NCI-H2029 (cell line): ENCODE measurements at places on chromosomes 4 and X.

- no peak for DNase-seq
Observed at GRCh38 chrX:65576160-65576559, 41.6 kb upstream of the LAS1L start.

- peak; percentile 25 for DNase-seq
Observed at GRCh38 chrX:9379697-9380551, 84.9 kb upstream of the TBL1X start.

GRCh38 chrX:38112566-38112965, 106.2 kb downstream of the SYTL5 start:
- peak; percentile 48 for DNase-seq

DNA sequence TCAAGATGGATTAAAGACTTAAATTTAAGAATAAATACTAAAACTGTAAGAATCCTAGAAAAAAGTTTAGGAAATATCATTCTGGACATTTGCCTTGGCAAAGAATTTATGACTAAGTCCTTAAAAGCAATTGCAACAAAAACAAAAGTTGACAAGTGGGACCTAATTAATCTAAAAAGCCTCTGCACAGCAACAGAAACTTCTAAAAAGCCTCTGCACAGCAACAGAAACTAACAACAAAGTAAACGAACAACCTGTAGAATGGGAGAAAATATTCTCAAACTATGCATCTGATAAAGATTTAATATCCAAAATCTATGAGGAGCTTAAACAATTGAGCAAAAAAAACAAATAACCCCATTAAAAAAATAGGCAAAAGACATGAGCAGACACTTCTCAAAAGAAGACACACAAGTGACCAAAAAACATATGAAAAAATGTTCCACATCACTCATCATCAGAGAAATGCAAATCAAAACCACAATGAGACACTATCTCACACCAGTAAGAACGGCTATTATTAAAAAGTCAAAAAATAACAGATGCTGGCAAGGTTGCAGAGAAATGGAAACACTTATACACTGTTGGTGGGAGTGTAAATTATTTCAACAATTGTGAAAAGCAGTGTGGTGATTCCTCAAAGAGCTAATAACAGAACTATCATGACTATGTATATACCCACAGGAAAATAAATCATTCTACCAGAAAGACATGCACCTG, 5.5 kb upstream of the OPRPN start:
- DNase-seq = no peak

GRCh38 chrX:78329486-78329885, 2.1 kb upstream of the CYSLTR1 start:
- no peak for DNase-seq

DNA sequence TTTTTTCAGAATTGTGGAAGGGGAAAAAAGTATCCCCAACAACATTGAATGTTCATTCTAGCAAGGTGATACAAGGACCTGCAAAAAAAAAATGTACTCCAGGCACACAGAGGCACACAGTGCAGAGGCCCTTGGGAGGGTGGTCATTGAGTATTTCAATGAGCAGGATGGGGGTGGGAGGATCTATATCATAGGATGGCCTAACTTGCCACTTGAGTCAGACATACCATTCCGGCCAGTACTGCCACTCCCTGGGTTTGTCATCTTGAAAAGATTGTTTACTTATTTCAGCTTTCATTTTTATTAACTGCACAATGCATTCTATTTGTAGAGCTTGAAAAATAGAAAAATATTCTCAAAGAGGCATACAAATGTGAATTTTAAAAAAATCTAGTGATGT, 18.7 kb downstream of the ZNF595 start:
- no peak for DNase-seq

DNA sequence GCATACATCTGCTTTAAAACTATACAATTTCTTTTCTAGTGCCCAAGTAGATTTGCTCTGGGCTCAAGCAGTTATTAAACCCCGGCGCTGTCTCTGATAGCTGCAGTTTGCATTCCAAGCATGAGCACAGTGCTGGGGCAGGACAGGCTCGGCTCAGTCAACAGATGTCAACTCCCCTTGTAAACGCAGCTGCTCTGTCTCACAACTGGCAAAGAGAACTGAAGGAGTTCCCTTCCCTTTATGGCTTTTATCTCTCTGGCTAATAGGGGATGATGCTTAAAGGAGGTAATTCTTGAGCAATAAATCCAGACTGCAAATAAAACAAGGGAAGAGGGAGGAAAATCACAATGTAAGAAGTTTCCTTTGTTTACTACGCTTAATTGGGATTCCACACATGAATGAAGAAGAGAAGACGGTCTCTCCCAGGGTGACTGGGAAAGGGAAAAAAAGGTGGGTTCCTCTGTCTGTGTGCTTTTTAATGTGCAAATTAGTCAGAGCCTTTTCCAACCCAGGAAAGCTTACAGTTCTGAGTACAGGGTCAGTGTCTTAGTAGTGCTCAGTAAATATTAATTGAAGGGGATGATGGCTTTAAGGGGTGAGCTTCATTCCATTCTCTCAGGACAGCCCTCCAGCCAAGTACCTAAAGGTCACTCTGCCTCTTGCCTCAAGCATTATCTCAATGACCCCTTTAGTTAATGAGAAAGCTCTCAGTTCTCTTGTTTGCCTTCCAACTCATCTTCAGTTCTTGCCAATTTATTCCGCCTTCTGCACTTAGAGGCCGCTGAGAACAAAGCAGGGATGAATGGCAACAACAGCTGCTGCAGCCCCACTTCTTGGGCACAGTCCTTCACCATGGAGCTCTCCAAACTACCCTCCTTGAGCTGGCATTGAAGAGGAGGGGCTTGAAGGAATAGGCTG, 155.7 kb upstream of the JADE1 start:
- peak; percentile 20 for DNase-seq

- no peak for DNase-seq
Observed at GRCh38 chr4:107897823-107898222, 33.5 kb upstream of the CYP2U1 start.

- DNase-seq = no peak
Observed at GRCh38 chr4:187934766-187935165, 60.8 kb upstream of the ZFP42 start.

DNA sequence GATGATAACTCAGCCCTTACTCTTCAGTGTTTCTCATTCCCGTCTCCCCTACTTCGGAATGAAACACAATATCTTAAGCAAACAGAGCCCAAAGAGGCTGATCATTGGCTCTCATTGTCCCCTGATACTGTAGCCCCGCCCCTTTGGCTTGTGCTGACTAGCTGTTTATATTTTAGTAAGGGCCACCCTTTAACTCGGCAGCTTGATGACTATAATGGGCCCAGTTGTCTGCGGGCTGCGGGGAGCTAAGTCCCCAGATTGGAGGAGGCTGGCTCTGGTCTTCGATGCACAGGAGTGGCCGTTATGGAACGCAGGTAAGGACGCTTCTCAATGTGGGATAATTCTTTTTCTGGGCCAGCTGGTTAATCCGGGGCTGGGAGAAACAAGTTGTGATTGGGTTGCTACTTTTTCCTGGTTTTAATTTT, at the start of gene TRIM2:
Gene TRIM2, plus strand, starts transcription at position 197 of the 425 bp plus-strand sequence. Its CDS starts 88 bp downstream, at position 285.
- peak; percentile 21 for DNase-seq

- DNase-seq = no peak
Observed at GRCh38 chr4:152172146-152172545, 363.7 kb downstream of the FBXW7 start.

DNA sequence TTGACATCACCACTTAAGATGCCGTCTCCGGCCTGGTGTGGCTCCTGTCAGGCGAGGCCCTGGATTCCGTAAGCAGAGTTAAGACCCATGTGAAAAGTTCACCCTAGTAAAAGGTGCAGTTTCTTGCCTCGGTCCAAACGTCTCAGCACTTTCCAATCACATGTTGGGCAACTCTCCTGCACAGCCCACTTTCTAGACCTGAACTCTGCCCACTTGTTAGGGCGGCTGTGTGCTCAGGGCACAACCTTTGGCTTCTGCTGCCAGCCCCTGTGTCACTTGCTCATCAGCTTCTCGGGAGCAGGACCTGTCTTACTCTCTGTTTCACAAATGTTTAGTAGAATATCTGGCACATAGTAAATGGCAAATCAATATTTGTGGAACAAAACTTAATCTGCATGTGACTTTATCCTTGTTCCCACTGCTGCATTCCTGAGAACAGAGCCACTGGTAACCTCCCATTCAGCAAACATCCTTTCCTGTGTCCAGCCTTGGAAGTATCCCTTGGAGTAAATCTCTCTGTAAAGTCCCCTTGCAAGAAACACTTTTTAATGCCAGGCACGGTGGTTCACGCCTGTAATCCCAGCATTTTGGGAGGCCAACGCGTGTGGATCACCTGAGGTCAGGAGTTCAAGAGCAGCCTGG, 38.7 kb upstream of the SH3RF1 start:
- DNase-seq = no peak

- DNase-seq = peak; percentile 4
Observed at GRCh38 chr4:76156635-76157034, 8.4 kb upstream of the NUP54 start.

DNA sequence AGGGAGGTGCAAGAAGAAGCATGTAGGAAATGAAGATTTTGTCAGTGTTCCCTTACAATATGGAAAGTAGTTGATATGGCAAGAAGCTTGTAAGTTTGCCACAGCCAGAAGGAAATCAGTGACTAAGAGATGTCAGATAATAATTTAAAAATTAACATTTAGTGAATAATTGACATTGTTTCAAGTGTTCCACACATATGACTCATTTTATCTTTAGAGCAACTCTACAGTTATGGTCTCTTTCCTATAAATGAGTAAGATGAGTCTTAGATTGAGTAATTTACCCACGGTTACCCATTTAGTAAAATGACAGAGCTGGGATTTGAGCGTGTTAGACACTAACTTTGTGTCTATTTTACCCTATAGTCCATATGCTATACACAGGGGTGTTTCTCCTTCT, 300.3 kb upstream of the IRS4 start:
- no peak for DNase-seq

DNA sequence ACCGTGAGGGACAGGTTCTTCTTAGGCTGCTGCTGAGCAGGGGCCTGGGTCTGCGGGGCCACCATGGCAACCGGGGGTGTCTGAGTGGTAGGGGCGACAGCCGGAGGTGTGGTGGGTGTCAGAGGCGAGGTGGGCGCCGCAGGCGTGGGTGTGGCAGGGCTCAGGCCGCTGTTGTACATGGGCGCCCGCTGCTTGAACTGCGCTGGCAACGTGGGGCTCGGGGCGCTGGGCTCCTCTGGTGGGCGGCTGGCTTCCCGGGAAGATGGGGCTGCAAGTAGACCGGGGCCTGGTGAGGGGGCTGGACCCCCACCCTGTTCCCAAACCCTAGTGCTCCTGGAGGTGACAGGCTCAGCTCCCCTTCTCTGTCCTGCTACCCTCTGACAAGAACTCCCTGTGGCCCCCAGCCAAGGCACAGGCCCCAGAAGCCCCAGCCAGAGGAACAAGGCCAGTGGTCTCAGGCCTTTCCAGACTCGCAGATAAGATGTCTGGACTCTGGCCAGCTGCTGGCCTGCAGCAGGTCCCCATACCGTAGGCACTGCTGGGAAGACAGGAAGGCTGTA, 24.8 kb downstream of the NELFA start:
- no peak for DNase-seq

DNA sequence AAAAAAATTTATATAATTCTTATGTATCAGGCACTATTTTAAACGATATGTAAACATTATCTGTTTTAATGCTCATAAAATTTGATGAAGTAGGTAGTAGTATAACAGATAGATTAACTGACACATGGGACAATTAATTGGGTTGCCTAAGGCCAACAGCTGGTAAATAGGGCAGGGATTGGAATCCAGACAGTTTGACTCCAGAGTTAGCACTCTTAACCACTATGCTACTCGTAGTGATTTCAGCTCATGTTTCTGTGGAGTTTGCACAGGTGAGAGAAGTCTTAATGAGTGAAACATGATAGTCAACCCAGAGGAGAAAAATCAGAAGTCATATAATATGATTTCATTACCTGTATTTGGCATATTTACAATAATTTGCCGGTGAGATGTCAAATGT, 126.0 kb upstream of the WDFY3 start:
- DNase-seq = peak; percentile 70

DNA sequence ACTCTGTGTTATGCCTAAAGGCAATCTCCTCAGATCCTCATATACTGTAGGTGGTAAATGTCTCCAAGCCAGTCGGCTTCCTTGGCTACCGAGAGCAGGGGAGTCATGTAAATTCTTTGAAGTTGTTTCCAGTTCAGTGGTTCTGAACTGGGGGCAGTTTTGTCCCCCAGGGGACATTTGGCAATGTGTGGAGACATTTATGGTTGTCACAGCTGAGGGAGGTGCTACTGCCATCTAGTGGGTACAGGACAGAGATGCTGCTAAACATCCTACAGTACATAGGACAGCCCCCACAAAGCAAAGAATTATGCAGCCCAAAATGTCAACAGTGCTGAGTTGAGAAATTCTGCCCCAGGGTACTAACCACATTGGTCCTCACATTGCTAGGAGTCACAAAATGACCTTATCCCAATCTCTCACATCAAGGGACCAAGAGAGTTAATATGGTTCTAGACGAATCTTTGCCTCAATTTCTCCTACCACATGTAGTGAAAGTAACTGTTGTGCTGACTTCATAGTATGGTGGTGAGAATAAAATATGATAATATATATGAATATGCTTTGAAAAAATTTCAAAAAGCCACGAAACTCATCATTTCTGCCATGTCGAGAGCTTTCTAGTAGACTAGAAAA, 104.4 kb upstream of the ARHGAP24 start:
- peak; percentile 8 for DNase-seq

DNA sequence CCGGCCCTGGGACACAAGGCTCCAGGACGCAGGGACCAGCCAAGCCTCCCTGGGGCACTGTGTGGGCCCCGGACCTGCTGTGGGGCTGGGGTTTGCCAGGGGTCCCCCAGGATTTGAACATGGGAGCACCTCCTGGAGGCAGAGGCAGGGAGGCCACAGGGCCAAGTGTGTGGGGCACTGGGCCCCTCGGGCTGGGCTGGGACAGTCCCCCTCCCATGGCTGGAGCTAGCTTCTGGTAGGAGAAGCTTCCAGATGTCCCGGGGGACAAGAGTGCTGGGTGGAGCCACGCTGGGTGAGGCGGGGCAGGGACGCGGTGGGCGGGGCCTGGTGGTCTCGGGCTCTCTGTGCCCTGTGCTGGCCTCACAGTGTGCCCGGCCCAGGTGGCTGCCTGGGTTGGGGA, 18.6 kb downstream of the FGFRL1 start:
- DNase-seq = no peak

DNA sequence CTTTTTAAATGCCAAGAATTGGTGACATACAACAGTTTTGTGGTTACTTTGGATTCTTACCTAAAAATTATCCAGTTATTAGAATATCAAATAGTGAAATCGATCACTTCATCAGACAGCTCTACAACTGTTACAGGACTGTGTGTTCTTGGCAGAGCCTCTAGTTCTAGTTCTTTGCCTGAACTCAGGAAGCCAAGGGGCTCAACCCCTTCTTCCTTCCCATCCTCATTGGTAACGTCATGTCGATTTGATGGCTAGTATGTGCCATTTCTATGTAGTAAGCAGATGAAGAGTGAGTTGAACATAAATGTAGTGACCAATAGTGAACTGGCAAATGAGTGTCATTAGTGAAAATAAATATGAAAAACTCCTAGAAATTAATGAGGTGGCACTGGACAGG, 59.4 kb upstream of the LIMCH1 start:
- no peak for DNase-seq
